ENCODE measurements at places on chromosomes 13 and 19.

DNA sequence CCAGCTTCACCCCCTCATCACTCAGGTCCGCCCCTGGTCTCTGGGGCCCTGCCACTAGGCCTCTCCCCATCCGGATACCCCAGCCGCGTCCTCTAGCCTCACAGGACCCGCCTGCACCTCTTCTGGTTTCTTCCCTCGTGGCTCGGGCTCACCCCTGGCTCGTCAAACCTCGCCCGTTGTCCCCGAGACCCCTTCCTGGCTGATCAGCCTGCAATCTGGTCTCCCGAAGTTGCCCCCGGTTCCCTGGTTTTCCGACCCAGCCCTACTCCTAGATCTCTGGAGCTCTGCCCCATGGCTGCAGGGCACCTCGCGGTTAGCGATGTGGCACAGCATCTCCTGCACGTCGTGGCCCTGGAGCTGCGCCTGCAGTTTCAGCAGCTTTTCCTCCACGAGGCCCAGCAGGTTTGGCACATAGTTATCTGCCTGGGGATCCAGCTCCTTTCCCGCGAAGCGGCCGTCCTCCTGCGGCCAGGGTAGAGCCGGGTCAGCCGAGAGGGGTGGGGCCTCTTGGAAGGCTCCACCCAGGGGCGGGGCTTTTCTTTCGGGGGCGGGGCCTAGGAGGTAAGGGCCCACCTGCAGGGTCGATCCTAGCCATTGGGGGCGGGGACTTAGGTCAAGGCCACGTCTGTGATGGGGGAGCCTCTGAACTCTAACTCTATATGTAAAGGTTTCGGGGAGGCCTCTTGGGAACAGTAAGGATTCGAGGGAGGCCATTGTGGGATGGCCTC is 2.4 kb upstream of the RGL3 start:
- peak; percentile 78 for DNase-seq

DNA sequence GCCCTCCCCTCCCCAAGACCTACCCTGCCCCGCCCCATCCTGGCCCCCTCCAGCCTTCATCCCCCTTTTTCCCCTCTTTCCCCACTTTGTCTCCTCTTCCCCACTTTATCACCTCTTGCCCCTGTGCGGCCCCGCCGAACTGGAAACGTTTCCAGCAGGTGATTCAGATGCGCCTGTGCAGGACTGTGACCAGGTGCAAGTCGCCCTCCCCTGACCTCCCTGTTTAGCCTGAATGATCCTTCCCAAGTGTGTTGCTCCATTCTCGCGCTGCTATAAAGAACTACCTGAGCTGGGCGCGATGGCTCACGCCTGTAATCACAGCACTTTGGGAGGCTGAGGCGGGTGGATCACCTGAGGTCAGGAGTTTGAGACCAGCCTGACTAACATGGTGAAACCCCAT is 25.9 kb downstream of the ZNF791 start:
- peak; percentile 45 for DNase-seq

- peak; percentile 88 for DNase-seq
Measured at GRCh38 chr19:53865918-53866864, 1.5 kb upstream of the MYADM start.

- no peak for DNase-seq
Measured at GRCh38 chr13:39462428-39462827, 140.6 kb downstream of the LHFPL6 start.

GRCh38 chr13:47455626-47456025 is 545.4 kb downstream of the SUCLA2 start:
- no peak for DNase-seq

- DNase-seq: no peak
Measured at GRCh38 chr13:111302045-111302726, 18.3 kb upstream of the TEX29 start.

GRCh38 chr19:40284251-40284500 is 969 bp downstream of the AKT2 start:
- DNase-seq: no peak

DNA sequence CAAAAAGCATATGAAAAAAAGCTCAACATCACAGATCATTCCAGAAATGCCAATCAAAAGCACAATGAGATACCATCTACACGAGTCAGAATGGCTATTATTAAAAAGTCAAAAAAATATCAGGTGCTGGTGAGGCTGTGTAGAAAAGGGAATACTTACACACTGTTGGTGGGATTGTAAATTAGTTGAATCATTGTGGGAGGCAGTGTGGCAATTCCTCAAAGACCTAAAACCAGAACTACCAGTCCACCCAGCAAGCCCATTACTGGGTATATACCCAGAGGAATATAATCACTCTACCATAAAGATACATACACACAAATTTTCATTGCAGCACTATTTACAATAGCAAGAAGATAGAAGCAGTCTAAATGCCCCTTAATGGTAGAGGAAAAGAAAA is 529.9 kb downstream of the SLITRK1 start:
- no peak for DNase-seq

DNA sequence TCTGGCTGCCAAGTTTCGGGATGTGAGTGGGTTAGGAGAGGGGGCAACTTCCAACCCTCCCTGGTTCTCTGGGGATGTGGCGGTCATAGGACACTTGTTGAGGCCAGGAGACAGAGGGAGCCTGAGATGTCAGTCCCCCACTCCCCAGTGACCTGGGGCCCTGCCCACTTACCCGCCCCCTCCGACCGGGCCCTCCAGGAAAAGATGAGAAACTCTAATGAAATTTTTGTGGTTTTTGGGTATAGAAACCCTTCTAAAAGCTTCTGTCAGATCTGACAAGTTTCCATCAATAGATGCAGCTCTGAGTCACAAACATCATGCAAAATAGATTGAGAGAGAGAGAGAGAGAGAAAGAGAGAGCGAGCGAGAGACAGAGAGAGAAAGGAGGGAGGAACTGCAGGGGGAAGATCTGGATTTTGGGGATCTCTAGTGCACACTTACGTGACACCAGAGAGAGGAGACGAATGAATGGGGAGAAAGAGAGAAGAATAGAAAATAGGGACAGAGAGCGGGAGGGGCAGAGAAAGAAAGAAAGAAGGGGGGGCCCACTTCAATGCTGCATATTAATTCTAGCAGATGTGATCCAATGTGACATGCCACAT is 94.0 kb downstream of the PTPRS start:
- no peak for DNase-seq

- DNase-seq: no peak
Measured at GRCh38 chr13:112072534-112073244, 5.7 kb downstream of the SOX1 start.

GRCh38 chr19:50567882-50568727 is at the start of gene LRRC4B:
Gene LRRC4B, minus strand, starts transcription at chr19:50568435. Its CDS starts 19,597 bp downstream, at chr19:50548838.
- DNase-seq: no peak

GRCh38 chr13:113949546-113949945 is 24.3 kb downstream of the C13orf46 start:
- peak; percentile 19 for DNase-seq

DNA sequence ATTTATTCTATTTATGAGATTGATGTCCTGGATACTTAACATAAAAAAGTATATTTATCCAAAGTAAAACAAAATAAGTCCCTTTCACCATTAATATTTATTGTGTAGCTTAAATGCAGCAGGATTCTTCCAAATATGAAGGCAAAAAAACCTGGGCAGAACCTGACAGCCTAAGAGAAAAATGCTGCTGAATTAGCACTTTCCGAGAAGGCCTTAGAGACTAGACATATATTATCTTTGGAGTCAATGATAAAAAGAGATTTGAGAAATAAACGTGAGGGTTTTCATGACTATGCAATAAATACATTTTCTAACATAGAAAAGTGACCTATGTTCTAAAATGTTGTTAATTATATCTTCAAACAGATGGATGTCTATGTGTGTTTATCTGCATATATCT is 566.9 kb downstream of the PCDH9 start:
- no peak for DNase-seq

DNA sequence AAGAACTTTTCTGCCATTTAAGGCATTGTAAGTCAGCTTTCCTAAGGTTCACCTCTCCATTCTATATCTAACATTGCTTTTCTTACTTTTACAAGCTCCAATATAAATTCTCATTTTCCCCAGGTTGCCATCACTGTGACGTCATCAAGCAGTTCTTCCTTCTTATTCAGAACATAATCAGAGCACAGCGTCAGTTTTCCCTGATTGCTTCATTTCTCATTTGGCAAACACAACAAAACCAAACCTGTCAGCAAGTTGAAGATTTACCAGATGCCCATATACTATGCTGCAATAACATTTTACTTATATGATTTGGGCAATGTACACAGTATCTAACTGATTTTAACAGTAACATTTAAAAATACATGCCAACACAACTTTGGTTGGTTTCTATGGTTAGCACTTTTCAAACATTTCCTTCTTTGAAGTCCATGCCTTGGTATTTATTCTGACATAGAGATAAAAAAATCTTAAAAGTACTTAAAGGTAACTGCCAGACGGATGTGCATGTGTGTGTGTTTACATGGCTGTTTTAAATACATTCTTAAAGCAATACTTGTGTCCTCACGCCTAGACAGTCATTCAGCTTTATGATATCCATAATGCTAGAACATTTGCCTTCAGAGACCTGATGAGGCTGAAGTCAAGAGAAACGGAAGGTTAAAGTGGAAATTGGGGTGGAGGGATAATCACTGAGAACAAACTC is 264.0 kb downstream of the KLF12 start:
- DNase-seq: no peak

GRCh38 chr13:29858231-29858630 is 7.8 kb upstream of the UBL3 start:
- no peak for DNase-seq

GRCh38 chr19:8355631-8356402 is 8.1 kb upstream of the ANGPTL4 start:
- peak; percentile 83 for DNase-seq

GRCh38 chr19:14019100-14019499 is 8.8 kb upstream of the RLN3 start:
- DNase-seq: no peak

DNA sequence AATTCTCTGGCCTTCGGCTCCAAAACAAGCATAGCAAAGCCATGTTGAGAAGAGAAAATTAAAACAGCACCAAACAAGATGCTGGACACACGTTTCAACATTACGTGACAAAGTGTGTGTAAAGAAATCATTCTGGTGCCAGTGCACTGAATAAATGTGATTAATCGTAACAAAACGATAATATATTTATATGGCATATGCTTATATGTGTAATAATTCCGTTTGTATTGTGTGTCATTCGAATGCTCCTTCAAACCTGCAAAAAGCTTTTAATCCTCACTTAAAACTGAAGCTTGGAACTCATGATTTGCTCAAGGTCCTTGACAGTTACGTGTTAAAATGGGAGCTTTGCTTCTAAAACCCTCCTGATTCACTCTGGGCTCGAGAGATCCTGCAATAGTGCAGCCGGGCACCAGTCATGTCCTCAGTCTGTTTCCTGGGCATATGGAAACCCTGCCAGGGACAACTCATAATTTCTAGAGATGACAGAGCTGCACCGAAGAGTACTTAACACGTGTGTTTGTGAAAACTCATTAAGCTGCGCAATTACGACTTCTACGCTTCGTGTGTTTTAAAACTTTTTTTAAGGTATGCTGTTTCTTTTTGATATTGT is 731 bp upstream of the AKAP8L start:
- DNase-seq: no peak

DNA sequence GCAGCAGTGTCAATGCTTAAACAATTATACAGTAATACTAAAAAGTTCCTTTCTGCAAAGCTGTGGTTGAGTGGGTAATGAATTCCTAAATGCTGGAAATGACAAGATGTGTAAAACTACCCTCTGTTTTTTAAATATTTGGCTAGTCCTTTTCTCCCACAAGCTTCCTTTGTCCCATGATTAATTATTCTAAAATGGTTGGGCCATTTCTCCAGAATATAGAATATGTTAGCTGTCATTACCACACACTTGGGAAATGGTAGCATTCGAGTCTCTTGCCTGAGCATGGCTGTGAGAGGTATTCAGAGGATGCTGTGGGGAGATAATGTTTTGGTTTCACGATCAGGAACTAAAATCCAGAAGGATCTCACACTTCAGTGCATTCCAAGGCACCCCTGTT is 1185.8 kb downstream of the UQCRFS1 start:
- DNase-seq: no peak

GRCh38 chr19:49881672-49882394 is 4.3 kb downstream of the TBC1D17 start:
- no peak for DNase-seq

- DNase-seq: no peak
Measured at GRCh38 chr19:10651851-10652250, 2.3 kb upstream of the ILF3 start.

DNA sequence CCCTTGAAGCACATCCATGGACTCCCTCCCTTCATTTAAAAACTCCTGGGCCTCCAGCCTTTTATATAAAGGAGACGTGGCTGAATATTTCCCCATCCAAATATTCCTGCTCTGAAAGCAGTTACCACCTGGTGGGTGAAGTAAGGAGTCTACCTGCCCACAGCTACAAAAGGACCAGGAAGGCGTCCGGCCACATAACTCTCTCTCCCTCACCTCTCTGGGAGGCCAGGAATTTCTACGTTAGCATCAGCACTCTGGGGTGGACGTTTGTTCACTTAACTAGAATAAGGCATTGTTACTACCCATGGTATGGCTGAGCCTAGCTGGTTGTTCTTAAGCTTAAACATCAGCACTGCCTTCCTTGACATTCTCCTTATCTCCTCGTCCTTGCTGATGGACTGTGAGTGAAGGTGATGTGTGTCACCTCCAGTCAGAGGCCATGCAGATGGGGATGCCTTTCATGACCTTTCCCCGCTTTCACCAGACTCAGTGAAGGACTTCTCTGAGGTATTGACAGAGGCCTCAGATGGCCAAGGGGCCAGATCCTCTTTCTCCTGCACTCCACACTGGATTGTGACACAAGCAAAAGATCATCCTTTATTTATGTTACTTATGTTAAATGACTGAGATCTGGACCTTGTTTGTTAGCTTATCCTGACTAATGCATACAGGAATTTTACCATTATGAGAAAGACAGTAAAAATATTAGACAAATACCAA is 22.2 kb upstream of the KPNA3 start:
- no peak for DNase-seq

- no peak for DNase-seq
Measured at GRCh38 chr13:34654203-34654602, 287.9 kb upstream of the NBEA start.

- no peak for DNase-seq
Measured at GRCh38 chr13:110129076-110129475, 177.9 kb downstream of the COL4A1 start.

- DNase-seq: no peak
Measured at GRCh38 chr13:38830442-38831045, 143.7 kb downstream of the FREM2 start.

DNA sequence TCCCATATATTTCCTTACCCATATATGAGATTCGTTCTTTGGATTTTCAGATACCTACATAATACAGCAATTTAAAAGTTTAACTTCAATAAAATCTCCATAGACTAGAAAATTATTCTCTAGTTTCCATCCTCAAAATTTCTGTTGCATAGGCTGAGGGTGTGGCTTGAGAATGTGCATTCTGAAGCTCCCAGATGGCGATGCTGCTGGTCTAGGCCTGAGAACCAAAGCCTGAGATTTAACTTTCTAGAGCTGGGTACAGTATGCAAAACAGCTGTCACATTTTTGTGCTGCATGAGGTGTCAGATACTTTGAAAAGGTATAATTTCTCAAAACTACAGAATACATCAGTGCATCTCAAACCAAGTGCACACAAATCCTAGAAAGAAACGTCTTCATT is 42.7 kb downstream of the MPHOSPH8 start:
- no peak for DNase-seq
